ENCODE measurements at places on chromosomes 7 and 10.

DNA sequence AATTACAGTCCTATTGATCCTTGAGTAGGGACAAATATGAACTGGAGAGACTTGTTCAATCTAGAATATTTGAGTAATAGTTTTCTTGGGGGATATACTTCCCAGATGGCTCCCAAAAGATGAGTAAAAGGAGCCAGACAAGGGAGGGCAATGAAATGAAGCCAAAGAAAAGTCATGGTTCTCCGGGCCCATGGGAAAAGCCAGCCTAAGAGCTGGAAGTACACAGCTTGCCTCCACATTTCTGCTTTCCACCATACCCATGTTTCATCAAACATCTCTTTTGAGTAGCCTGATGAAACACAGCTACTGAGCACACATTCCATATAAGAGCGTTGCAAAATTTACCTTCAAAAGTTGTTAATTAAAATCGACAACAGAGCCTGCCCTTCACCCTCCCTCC, 535.0 kb upstream of the FZD8 start:
- DNase-seq = no peak

GRCh38 chr10:26475386-26475785, 37.2 kb downstream of the APBB1IP start:
- DNase-seq = no peak

DNA sequence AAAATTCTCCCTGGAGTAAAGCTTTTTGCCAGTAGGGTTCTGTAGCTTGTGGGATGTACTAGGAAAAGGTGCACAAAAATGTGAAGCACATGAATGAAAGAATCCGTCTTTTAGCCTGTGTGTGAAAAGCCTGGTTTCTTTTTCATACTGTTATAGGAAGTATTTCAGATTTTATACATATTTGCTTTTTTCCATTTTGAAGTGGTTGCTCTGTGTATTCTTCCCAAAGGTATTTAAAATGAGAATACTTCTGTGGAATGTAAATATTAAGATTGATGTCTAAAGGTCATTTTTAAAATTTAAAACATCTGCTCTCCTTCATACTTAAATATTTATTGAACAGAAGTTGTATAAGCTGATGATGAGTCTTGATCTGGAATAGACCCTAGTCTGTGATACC, 96.8 kb downstream of the CDK14 start:
- DNase-seq = no peak

DNA sequence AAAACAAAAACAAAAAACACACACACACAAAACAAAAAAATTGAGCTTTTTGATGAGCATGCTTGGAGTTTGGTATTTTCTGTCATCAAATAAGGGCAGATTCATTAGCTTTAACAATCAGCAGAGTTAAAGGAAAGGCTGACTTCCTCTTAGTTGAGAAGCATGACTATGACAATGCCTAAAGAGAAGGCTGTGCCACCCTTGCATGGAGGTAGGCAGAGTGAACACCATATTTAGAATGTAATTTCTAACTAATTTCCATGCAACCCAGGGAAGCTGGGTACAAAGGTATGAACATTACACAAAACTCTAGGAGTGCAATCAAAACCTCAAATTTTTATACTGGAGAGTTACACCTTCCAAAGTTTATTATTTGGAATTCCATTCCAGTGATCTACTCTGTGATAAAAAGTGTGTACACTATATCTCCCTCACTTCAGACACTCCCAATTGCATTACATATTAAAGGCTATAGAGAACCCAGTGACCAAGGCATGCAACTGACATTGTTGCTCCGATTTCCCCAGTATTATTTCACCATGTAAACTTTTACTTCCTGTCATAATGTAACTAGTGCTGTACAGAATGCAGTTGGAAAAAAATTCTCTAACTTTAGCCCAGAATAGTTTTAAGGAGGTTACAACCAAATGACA, 9.4 kb upstream of the CYCS start:
- no peak for DNase-seq

GRCh38 chr7:106068986-106069385, 43.1 kb downstream of the SYPL1 start:
- DNase-seq = no peak

GRCh38 chr7:37448011-37448635, 541 bp downstream of the ELMO1 start:
- DNase-seq = no peak

GRCh38 chr10:121753726-121754476, 155.7 kb upstream of the FGFR2 start:
- no peak for DNase-seq

DNA sequence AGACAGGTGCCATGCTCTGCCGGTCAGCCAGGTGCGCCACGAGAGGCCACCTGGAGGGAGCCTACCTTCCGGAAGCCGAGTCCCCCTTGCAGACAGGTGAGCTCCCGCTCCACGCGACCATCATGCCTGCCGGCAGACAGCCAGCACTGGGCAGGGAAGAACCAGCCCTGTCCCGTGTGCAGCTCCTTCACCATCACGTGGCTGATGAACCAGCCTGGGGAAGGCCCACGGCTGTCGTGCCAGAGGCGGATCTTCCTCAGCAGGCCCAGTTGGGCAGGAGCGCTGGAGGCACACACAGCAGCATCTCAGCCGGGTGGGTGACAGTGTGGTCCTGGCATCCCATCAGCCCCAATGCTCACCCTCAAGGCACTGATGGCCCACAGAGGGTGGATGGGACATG, 108.9 kb downstream of the PKD1L1 start:
- no peak for DNase-seq

DNA sequence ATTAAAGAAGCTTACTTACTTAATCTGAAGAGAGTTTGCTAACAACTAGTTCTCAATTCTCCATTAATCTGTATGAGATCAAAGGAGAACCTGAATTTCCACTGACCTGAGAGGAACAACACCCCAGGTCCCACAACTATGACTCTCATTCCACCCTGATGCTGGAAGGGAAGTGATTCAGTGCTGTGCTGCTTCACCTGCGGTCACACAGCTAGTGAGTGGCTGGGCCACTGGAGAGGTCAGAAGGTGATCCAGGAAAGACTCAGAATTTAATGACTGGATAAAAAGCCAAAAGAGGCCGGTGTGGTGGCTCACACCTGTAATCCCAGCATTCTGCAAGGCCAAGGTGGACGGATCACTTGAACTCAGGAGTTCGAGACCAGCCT, 23.6 kb downstream of the SORBS1 start:
- peak; percentile 24 for DNase-seq

GRCh38 chr10:98150544-98150943, 16.1 kb downstream of the R3HCC1L start:
- DNase-seq = no peak

DNA sequence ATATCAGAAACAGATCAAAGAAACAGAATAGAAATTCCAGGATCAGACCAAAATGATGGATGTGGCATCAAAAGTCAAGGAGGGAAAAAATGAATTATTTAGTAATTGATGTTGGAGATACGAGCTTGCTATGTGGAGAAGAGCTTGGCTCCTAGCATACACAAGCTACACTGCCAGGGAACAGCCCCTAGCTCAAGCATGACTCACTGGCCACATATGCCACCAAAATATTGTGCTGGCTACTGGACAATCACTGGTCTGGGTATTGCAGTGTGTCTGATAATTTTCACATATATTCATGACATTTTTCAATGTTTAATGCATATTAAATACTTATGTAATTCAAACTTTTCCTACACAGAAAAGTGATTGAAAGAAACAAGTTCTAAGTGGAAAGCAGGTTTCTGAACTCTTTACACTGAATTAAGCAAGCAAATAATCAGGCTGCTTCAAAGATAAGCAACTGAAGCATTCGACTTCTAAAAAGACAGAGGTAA, 59.3 kb downstream of the OAT start:
- DNase-seq = no peak

DNA sequence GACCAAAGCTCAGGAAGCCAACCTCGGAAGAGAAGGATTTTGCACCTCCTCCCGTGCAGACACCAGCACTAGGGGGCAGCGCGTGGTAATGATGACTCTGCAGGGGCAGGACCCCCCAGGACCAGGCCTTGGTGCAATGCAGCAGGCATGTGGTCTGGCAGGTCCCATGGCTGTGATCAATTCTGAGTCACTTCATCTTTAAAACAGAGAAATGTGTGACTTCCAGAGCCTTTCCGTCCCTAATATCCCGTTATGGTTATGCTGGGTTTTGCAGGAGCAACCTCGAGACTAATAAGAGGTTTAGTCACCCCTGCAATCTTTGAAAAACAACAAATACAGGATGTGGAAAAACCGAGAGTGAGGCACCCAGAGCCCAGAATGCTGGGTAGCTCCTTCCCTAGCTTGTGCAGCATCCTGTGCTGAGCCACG, 30.2 kb upstream of the GJD4 start:
- DNase-seq = no peak

DNA sequence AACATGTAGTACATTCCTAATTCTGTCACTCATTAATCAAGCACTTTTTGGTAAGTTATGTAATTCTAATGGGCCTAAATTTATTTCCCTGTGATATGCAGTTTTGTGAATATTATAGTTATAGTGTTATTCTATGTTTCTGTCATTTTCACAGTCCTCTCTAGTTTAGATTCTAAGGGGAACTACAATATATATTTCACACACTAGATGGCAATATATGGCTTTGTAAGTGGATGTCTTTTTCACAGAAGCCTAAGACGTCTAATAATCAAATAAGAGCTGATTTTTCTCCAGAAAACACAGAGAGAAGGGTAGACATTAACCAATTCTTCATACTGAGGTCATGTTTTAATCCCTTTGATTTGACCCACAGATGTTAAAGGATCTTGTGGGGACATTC, 18.0 kb downstream of the RNLS start:
- DNase-seq = no peak

- peak; percentile 7 for DNase-seq
These were observed 328.2 kb upstream of the LRRN3 start for GRCh38 chr7:110762546-110763225.

GRCh38 chr7:138546829-138547228, 86.8 kb downstream of the TRIM24 start:
- DNase-seq = no peak
